Suppressor macrophage treated with lipopolysaccharide for 4 hours (primary cell): ENCODE measurements at places on chromosomes 12 and 14.
A peak's percentile ranks its signal among the peaks of the same experiment; 100 is the strongest.

DNA sequence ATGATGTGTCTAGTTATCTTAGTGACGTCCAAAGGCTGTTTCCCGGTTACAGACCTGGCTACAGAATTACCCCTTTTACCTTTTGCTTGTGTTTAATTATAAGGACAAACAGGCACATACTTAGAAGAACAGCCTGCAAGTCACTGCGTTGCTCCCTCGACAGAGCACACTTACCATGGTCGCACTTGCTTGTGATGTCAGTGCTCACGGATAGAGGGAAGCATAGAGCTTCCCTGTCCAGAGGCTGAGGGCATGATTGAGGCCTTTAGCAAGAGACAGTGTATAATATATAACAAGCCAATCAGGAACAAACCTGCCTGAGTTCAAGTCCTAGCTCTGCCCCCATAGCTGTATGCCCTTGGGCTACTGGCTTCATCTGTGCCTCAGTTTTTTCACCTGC is 73.2 kb upstream of the SCN8A start:
- DNase-seq: no peak

DNA sequence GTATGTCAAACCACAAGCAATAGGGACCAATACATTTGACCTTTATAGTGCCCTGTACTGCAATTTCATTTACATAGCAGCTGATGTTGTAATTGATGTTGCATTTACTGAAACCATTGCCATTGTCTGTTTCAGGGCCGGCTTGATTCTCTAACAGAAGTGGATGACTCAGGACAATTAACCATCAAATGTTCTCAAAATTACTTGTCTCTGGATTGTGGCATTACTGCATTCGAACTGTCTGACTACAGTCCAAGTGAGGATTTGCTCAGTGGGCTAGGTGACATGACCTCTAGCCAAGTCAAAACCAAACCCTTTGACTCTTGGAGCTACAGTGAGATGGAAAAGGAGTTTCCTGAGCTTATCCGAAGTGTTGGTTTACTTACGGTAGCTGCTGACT is 216.0 kb downstream of the AKAP6 start:
- no peak for DNase-seq

DNA sequence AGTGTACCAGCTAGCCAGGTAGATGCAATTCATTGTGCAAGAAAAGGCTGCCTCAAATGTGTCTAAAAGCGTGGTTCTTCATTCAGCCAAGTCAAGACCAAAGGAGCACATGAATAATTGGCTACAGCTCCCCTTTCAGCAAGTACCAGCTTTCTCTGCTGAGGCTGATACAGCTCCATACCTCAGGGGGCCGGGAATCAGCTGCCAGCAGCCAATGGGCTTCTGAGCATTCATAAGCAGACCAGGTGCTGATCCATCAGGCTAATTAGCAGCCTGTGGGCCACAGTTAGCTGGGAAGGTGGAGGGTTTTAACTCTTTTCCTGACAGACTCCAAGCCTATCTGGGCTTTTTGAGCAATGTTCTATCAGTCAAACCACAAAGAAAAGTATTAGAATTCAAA is 264.7 kb downstream of the APAF1 start:
- DNase-seq: no peak

DNA sequence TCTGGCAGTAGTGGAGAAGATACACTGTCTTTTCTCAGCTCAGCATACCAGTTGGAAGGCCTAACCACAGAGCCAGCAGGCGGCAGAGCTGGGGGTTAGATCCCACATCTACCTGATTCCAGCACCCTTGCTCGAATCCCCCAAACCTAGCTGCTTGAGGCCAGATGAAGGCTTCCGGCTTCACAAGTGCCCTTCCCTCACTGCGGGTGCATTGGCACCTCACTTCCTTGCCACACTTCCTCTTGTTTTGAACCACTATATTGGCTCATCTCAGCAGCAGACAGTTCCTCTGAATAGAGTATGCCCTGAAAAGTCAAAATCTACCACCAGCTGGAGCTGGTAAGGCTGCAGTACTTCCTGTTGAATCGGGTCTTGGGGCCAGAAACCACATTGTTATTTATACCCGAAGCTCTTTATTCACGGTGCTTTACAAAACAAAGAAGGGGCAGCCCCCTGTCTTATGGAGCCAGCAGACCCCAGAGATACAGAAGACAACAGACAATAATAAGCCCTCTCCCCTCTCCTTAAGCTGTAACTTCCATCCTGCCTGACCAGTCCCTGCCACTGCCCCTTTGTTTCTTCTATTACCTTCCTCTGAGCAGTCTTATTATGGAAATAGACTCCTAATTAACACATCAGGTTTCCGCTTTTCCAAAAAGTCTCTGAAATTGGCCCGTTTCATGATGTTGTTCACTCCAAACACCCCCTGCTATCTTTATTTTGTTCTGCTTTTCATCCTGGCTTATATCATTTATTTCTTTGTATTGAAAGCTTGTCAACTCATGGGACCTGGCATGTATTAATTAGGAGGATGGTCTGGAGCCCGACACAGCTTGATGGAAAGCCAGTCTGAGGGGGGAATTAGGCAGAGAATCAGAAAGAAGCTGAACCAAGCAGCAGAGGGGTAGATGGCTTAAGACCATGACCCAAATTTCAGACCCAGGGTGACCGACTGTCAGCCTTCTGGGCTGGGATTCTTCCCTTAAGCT is 233.5 kb downstream of the EFCAB11 start:
- DNase-seq: peak; percentile 67

DNA sequence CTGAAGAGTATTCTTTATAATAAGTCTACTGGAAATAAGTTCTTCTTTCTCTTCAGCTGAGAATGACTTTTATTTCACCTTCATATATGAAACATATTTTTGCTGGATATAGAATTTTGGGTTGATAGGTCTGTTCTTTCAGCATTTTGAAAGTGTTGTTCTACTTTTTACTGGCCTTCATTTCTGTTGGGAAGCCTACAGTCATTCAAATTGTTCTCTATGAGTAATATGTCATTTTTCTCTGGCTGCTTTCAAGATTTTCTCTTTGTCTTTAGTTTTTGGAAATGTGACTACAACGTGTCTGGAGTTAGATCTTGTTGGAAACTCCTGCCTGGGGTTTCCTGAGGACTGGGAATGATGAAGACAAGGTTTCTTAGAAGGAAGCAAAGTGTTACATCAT is 10.0 kb downstream of the FGFR1OP2 start:
- DNase-seq: no peak

- peak; percentile 94 for DNase-seq
These were observed 7.7 kb downstream of the UBC start for GRCh38 chr12:124906606-124907261.

- DNase-seq: peak; percentile 83
These were observed 6.7 kb upstream of the MRPS35 start for GRCh38 chr12:27703720-27704452.

DNA sequence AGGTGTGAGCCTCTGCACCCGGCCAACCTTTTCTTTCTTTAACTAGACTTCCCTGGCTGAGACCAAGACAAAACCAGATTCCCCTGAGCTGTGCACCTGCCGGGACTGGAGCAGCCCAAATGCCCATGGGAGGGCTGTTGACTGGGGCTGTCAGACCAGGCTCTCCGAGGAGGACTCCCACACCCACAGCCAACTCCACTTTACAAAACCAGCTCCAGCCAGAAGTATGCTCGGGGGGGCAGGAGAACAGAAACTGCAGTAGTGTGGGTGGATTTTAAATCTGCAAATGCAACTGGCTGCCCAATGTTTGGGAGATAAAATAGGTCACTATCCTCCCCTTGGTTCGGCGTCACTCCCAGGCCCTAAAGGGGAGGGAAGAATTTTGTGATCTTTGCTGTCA is 78.5 kb downstream of the VCPKMT start:
- DNase-seq: peak; percentile 87

DNA sequence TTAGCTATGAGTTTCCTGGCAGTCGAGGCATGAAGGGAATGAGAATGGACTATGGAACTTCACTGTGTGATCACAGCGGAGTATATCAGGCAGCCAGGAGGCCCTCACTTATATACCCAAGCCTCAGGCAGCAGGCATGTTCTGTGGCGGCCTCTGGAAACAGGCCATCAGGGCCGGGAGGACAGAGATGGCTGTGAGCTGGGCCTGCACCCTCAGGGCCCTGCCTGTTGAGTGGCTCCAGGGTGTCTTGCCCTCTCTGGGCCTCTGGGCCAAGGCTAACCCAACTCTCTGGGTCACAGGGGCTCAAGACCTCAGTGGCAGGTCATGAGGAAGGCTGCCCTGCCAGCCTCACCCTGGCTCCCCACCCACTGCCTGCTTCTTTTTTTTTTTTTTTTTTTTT is 33.9 kb upstream of the RCOR1 start:
- no peak for DNase-seq

DNA sequence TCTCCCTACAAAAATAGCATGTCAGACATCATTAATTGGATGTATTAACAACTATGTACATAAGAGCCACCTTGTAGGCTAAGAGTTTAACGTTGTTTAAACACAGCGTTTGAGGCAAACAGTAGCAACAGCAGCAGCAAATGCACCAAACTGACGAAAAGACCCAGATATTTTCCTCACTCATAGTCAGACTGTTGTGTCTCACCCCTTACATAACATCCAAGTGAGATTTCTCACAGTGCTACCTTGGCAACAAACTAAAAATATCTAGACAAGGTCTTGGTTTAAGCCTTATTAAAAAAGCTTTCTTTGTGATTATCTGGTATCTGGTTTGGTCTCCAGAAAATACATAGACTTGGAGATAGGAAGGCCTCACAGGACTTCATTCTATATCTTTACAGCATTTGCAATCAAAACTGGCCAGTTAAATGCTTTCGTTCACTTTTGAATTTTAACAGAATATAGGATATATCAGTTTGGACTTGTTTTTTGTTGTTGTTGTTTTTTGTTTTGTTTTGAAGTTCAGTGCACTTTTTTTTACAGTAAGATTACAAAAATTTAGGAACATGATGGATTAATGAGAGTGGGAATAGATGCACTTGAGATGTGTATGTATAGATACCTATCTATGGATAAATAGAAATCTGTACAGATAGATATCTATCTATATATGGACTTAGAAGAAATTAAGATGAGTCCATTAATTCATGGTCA is 4.1 kb downstream of the BHLHE41 start:
- DNase-seq: no peak

DNA sequence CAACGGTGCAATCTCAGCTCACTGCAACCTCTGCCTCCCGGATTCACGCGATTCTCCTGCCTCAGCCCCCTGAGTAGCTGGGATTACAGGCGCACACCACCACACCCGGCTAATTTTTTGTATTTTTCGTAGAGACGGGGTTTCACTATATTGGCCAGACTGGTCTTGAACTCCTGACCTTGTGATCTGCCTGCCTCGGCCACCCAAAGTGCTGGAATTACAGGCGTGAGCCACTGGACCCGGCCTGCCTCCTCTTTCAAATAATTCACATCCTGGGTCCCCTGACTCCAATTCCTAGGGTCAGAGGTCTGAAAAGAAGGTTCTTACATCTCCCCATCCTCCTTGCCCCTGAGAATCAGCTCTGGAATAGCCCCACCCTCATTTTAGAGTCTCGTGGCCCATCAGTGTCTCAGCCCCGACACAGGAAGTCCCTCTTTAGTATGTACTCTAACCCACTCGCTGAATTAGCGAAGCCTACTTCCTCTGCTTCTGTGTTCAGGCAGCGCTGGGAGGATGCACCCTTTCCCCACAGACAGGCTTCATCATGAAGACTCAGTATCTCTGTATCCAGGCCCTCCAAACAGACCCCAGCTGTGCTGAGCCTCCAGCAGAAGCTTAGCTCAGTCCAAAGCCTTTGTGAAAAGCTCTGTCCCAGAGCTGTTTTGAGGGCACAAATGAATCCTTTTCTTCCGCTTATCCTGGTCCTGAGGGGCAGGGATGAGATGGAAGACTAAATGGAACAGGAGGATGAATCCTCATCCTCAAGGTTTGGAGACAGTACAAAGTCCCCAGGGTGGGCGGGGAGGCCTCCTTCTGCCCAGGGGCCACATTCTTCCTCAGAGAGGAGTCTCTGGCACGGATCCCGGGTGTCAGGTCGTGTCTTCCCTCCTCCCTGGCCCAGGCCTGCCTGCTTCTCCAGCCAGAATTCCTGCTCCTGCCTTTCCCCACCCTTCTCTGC is 3.5 kb downstream of the LPAR5 start:
- peak; percentile 62 for DNase-seq

GRCh38 chr14:72645706-72646105 is 248.2 kb downstream of the DPF3 start:
- no peak for DNase-seq

GRCh38 chr12:75599061-75599460 is 87.7 kb upstream of the KRR1 start:
- DNase-seq: no peak

- peak; percentile 71 for DNase-seq
These were observed 18.4 kb upstream of the SRGAP1 start for GRCh38 chr12:63826006-63826585.

DNA sequence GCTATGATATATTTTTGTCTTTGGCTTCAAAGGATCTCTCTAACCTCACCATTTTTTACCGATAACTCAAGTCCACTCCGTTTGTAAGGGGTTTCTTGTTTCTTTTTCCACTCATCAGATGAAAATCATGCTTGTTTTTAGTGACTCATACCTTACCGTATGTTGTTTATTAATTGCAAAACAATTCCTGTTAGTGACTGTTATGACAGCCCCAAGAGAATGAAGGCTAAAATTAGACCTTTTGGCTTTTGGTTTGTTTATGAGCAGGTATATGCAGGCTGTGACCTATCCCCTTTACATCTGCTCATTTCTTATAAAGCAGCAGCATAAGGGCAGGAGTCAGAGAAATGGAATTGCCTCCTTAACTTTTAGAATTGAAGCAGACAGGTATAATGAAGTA is 319.8 kb downstream of the CEP128 start:
- DNase-seq: no peak

DNA sequence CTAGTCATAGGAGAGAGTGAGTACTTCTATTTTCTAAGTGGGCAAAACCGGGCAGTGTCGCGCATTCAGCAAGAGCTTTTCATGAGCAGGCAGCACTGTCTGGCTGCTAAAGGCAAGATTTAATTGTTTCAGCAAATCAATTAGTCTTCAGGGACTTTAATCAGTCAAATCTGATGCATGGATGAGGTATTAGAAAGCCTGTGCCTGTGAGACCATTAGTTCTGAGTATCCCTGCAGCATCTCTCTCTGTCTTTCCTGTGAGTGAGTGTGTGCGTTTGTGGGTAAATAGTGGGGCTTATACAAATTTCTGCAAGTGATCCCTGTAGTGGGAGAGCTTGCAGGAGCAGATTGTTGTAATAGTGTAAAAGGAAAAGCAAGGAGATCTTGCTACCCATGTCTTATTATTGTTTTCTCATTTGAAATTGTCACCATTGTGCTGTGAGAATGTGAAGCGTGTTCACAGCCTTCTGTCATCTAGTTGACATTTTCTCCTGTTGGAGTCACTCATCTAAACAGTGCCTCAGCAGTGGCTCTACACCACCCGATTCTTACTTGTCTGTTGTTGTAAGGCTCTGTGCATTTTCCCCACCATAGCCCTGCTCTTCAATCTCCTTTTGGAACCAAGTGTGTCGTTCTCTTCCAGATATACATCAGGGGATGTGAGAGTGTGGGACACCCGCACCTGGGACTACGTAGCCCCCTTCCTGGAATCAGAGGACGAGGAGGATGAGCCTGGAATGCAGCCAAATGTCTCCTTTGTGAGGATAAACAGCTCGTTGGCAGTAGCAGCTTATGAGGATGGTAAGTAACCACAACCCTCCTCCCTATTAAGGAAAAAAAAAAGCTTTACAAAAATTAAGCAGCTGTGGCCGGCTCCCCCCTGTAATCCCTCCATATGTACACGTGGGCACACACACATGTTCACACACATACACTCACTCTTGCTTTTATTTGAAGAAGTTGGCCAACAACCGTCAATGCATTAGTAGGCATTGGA is 53.6 kb downstream of the FBXW8 start:
- DNase-seq: no peak

- peak; percentile 42 for DNase-seq
These were observed 9.9 kb downstream of the GPRC5A start for GRCh38 chr12:12901158-12901791.

- DNase-seq: no peak
These were observed 65.6 kb downstream of the PPP2R5E start for GRCh38 chr14:63477556-63477955.
